Stimulated activated CD4-positive, alpha-beta T cell treated with anti-CD3 and anti-CD28 coated beads, TNF-alpha, amount 100 ng/mL, for 24 hours (primary cell): ENCODE measurements at places on chromosomes 3 and 15.

DNA sequence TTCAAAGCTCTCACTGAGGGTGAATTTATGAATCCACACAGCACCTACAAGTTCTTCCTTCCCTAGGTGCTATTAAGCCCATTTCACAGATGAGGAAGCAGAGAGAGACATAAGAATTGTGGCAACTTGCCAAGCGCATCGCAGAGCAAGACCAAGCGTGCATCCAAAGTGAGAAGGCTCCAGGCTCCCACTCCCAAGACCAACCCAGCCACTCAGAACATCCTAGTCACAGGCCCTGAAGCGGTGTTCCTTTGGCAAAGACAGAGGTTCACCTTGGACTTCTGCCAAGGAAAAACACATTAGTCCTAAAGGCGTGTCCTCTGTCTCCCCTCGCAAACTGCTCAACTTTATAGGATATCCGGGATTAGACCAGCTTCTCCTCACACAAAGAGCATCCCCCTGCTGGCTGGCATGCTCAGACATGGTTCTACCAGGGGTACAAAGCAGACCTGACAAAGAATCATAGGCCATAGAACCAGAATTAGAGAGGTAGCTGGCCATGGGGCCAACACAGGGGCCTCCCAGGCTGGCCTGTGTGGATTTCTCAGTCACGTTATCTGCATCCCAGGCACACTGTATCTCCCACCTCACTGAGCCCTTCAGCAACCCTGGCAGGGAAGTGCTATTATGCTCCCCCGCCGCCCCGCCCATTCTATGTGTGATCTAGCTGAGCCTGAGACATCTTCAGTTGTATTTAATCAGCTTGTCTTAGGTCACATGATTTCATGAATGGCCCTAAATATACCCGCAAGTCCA is 160.2 kb downstream of the FOXP1 start:
- no peak for DNase-seq

- no peak for DNase-seq
These were observed 73.3 kb downstream of the SYNPR start for GRCh38 chr3:63351159-63352007.

- DNase-seq: no peak
These were observed 183.6 kb downstream of the EPHB1 start for GRCh38 chr3:134978658-134979057.

GRCh38 chr3:54427941-54428871 is 305.9 kb downstream of the CACNA2D3 start:
- peak; percentile 6 for DNase-seq

DNA sequence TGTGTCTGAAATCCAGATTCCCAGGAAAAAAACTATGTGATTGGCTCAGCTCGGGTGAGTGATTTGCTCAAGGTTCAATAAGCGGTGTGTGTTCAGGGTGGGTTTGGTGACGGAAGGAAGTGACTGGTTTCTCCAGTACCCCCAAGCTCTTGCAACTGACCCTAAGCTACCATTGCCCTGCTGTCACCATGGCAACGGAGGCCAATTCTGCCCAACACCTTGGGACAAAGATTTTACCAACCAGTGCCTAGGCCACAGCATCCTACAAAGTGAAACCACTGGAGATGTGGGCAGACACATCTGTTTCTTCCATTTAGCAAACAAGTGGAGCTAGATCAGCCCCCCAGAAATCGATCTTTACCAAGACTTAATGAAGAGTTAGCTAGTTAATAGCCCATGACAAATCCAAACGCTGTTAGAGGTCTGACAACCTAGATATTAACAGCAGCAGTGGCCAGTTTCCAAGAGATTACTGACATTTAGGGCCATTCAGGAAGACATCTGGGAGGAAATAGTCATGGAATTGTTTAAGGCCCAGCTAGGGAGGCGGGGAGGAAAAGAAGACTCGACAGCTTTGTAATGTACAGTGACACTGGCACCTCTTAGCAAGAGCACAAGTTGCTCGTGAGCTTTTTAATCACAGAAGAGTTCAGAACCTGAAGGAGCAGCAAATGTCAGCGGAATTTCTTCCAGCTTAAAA is 195.9 kb downstream of the SLCO3A1 start:
- no peak for DNase-seq
